ENCODE measurements at places on chromosomes 2 and 18. TPM values are rescaled to one million over a fixed set of nuclear protein-coding genes. Genes with fewer than 3 reads are reported as not detected.

DNA sequence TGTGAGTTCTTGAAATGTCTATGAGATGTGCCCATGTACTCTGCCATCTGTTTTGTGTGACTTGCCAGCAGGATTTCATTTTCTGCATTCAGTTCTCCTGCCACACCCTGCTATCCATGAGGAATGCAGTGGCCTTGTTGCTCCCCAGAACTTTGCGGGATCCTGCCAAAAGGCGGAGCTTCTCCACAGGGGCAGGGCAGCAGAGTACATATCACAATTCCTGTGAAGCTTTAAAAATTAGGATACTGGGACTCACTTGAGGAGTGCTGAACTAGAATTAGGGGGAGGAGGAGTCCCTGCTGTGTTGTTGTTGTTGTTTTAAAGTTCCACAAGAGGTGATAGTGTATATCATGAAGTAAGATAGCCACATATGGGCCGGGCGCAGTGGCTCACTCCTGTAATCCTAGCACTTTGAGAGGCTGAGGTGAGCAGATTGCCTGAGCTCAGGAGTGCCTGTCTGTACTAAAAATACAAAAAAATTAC lies 76.4 kb downstream of the TANC1 start:
- peak; percentile 47 for DNase-seq

DNA sequence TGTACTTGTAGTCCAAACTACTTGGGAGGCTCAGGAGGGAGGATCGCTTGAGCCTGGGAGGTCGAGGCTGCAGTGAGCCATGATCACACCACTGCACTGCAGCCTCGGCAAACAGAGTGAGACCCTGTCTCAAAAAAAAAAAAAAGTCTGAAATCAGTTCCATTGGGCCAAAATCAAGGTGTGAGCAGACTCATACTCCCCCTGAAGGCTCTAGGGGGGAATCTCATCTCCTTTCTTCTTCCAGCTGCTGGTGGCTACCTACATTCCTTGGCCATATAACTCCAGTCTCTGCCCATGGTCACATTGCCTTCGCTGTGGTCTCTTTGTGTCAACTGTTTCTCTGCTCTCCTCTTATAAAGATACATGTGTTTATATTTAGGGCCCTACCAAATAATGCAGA lies 234.0 kb downstream of the LRRTM1 start:
- no peak for DNase-seq

Gene ANKRD36
- 14.8 TPM for total RNA-seq

DNA sequence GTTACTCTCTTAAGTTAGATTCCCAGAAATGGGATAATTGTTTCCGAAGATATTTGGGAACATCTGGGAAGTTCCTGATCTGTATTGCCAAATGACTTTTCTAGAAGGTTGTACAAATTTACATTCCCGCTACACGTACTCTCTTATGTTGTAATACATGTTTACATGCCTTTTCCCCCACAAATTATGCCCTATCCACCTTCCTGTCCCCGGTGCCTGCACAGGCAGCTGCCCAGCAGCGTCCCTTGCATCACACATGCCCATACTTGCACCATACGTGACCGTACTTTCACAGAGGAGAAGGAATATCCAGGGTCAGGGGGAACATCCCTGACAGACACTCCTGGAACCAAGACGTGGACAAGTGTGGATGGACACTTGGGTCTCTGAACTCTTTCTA lies 24.2 kb upstream of the KLF11 start:
- peak; percentile 58 for DNase-seq

Gene MC4R
- total RNA-seq = 0.32 TPM

DNA sequence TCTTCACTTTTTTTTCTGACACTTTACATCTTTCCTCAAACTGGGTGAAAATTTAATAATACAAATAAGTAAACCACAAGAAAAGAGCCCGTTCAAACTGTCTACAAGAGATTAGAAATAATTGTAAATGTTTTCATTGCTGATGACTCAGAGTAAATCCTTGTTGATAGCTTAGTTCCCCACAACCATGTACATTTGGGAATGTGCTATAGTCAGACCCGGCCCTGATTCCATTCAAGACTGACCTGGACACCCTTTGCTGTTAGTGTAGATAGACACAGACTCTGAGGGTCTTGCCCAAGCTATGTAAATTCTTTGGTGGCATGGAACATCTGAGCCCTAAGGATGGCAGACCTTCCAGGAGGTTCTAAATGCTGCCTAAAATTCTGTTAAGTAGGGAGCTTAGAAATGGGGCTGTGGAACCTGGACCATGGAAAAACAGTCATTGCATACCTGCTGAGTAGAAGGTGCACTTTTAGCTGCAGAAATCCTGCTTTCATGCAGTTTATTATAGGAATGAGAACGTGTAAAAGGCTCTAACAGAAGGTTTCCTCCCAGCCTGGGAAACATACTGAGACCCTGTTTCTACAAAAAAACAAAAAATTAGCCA lies 3.7 kb downstream of the MALT1 start:
- peak; percentile 46 for DNase-seq

DNA sequence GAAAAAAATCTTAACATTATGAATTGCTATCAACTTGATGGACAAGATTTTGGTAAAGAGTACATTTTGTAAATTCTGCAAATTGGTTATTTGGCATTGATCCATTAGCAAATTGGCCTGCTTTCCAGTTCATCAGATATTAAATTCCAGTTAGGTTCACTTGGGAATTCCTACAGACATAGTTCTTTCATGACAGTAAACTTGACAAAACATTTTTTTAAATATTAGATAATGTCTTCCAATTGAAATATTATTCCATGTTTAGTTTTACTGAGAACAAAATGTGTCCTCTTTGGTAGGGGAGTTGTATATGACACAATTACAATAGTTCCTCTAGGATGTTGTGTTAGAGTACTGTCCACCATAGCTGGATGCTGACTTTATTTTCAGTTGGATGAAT lies 141.9 kb downstream of the LCLAT1 start:
- no peak for DNase-seq

DNA sequence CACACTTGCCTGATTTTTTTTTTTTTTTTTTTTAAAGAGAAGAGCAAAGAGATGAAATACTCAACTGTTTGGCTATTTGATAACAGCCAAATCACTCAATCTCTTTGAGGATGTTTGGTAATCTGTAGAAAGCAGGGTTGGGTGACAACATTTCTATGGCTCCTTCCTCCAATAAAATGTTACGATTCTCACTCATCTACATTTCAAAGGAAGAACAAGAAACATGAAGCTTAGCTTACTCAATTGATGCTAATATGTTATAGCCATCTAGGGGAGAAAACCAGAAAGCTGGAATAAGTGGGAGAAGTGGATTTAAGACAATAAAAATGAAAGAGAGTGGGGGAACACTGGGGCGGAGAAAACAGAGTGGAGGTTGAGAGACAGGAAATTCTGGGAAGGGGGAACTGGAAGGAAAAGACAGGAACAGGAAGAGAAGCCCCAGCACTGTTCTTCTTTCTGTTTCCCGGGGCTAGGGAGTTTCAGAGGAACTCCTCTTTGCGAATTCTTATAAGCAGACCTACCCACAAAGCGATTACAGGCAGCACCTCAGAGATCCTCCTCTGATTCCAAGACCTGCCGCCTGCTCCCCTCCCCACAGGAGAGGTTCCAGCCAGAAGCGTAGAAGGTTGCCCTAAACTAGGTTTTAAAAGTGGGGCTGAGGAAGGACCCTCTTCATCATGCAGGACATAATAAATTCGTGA lies 13.3 kb downstream of the ST3GAL5 start:
- DNase-seq = no peak

DNA sequence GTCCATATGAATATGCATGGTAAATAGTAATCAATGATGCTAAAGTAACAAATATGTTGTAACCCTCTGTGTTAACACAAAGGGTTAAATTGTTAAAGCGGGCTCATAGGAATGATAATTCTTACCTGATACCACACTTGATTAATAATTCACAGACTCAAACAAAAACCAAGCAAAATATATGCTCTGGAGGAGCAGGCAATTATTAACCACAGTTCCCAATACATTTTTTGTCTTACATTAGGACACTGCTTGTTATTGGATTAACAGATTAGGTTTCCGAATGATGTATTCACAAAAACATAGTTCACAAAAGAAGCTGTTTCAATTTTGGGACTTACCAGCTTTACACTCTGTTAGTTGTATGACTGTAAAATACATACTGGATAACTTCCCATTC lies 300.9 kb upstream of the LRRTM4 start:
- no peak for DNase-seq

Gene ANKRD36C
- total RNA-seq = 22.5 TPM

- DNase-seq = no peak
These were observed 365.1 kb upstream of the NETO1 start for GRCh38 chr18:73232933-73233332.

Gene UGT1A3
- total RNA-seq = not detected

GRCh38 chr2:30272761-30273573 lies 41.6 kb downstream of the LBH start:
- DNase-seq = peak; percentile 87

Gene RGPD6
- 27.9 TPM for total RNA-seq

- peak; percentile 68 for DNase-seq
These were observed 140.3 kb downstream of the NRP2 start for GRCh38 chr2:205822579-205822978.

Gene TUBA3E
- total RNA-seq = not detected

DNA sequence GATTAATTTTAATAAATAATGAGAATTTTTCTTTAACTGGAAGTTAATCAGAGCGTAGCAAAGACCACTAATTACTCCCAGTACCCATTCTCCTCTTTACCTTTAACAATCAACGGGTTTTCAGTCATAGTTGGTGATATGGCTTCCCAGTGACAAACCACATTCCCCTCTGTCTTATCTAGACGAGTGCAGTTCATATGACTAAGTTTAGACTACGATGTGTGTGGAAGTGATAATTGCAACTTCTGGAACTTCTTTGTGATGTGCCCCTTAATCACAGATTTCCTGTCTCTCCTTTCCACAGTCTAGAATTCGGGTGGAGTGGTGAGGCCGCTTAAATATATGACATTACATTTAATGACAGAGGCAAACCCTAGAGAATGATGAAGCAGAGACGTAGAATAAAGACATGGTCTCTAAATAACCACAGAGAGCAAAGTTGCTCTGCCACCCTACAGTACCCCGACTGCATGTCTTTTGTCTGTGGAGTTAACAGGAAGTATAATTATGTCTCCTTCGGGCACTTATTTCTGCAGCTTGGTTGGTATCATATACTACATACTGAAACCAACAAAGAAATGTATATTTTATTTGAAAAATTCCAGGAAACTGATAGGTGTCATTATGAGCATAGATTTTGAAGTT lies 693.3 kb upstream of the CDH7 start:
- no peak for DNase-seq

DNA sequence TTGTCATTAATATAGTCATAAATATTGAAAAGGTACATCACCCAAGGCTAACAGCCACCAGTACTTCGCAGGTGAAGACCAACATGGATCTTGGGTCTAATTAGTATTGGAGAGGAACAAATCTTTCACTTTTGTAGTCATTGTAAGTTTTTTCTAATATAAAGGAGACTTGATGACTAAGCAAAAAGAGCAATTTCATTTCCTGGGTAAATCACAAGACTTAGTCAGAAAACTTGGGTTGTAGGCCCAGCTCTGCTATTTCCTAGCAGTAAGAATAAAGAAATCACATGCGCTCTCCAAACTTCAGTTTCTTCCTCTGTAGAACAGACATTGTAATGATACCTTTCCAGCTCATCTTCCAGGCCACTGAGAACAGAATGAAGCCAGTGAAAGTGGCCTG lies 40.9 kb downstream of the NRP2 start:
- peak; percentile 56 for DNase-seq

DNA sequence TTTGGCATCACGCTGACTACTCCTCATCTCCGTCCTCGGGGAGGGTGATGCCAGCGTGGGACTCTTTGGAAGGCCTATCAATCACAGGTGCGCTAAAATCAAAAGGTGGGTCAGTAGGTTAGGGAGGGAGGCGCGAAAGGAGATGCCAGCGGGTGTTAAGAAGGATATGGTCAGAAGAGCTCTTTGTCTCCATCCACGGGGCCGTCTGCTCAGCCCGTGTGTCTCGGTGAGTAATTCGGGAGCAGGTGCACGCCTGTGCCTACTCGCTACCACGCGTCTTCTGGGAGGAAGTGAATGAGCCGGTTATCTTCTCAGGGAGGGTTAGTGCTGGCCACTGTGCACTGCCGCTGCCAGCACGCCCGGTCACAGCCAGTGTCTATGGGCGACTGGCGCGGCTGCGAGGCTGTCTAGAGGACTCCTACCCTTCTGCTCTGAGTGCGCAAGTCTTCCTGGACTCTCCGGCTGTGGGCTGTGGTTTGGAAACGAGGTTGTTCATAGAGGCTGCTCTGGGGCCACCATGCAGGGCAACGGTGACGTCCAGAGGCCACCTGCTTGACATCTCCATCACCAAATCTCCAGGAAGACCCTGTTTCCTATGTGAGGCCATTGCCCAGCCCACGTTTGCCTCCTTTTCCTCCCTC lies 153.4 kb downstream of the MBP start:
- DNase-seq = no peak

Gene LYG2
- not detected for total RNA-seq

DNA sequence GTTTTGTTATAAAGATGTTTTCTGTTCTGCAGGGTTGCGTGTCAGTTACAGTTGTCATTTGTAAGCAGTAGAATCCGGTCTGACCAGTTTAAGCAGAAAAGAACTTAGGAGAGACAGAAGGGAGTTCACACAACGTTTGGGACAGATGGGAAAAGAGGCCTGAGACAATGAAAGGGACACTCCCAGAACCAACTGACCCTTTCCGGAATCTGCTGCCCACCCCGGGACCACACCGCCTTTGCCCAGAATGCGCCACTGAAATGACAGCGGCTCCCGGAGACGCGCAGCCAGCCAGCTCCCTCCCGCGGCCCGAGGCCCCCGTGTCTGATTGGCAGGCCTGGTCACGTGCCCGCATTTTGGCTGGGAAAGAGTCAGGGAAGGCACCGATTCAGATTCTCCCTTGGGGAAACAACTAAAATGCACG lies 244.6 kb downstream of the BCL2 start:
- peak; percentile 78 for DNase-seq

Gene MDH1B
- total RNA-seq = 0.25 TPM

Gene TEX44
- total RNA-seq = not detected

Gene SPATA3
- total RNA-seq = not detected
